T-helper 2 cell treated with Interferon-gamma antibody and Interleukin-4, amounts not matched to agents 5 μg/mL and 100 μg/mL, for 36 hours (primary cell): ENCODE measurements at places on chromosomes 6 and 20.

DNA sequence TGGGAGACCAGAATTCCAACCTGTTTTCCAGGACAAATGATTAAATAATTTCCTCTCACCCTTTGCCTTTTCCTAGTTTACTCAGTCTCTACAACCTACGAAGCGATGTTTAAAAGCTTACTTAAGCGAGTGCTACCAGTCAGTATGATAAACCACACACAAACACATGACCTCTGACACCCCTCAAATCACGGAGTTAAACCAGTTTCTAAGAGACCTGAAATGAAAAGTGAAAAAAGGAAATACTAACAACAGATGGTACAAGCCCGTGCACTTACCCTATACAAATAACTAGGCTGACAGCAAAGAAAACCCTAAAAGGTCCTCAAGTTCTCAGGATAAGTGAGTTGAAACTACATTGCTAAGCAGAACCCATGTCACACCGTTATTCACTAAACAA lies 7.7 kb downstream of the TNFRSF21 start:
- no peak for DNase-seq

DNA sequence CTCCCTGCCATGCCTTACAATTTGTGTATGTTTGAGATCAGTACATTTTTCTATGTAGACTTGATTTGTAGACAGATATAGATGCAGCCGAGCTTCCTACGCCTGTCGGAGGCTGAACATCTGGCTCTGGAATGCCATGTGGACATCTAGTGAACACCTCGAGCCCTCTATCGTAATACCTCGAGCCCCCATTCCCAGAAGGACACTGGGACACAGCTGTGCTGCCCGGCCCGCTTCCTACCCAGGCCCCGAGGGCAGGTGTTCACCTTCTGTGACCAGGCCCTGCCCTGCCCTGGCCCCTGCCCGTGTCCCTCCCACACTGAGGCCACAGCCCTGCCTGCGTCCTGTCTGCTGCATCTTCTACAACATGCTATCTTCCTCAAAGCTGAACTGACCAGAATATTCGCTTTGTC lies 12.9 kb downstream of the RPS6KA2 start:
- DNase-seq: no peak

DNA sequence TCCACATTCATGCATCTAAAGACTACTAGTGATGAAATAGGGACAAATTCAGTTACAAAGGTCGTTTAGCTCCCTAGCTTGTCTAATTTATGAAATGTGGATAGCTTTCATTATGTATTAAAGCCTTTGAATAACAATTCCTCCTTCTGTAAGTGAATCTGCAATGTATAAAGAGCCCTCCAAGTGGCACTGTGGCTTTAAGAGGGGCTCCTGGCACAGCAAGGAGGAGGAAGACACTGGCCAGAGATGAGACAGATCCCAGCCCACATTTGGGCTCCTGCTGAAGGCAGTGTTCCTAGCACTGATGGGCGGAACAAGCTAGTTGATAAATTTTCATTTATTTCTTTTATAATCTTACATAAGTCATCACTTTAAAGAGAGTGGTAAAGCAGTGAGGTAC lies 17.6 kb upstream of the FUCA2 start:
- DNase-seq: no peak

DNA sequence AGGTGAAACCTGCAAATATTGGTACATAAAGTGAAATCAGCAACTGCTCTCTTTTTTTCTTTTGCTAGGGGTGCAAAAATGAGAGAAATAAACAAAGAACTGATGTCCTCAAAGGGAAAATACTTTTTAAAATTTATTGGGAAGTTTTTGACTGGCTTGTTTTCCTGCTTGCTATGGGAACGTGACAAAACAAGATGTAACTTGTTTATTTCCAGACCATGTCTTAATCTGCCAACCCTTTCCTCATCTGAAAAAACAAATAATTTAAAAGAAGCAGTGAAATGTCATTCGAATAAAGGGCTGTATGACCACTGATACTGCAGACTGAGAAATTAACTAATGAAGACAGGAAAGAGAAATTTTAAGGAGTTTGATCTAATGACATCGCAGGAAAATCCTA lies 221.9 kb downstream of the CBLN4 start:
- no peak for DNase-seq

DNA sequence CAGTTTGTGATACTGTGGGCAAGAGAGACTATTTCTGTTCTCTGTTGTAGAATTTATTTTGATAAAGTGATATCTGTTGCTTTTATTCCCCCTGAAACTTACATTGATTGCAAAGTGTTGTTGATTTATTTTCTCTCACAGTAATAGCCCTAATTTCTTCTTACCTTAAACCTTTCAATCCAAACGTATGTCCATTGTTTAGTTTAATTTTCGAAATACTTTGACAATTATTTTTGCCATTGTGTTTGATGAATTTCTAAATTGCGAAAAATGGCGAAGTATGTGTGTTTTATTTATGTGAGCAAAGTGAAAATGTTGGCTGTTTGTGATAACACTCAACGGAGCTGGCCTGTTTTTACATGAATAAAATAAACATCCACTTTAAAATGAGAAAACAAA lies 381 bp upstream of the ZSCAN26 start:
- DNase-seq: no peak

DNA sequence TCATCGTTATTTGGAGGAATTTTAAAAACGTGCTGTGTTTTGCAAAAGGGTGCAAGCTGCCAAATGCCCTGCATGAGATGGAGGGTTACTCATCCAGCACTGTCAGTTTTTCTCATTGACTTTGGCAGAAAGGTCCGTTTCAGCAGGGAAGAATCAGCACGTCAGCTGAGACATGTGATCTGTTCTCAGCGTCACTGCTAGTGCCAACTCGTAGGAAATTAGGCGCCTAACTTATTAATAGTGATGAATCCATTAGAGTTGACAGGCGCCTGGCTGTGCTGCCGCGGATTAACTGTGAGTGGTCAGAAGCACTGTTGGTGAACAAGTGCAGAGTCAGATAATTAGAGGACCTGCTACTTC lies 175.5 kb upstream of the FOXQ1 start:
- DNase-seq: no peak

DNA sequence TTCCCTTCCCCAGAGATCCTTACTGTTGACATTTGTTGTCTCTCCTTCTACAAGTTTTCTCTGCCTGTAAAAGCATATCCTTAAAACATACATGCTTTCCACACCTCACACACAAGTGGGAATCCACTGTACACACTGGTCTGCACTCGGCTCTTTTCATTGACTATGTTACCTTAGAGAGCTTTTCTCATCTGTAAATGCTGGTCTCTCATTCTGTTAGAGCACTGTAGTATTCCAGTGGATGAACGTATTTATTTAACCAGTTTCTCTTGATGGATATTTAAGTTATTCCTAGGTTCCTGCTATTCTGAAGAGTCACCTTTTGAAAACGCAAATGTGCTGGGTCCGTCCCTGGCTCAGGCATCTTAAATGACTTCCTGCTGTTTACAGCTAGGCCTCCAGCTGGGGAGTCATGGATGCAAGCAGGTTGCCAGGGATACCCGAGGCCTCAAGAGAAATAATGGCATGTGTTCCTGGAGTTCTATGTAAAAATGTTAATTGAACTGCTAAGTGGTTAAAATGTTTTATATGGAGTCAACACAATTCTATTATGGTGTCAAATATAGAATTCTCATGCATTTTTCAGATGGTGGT lies 61.1 kb upstream of the TGM3 start:
- DNase-seq: no peak

GRCh38 chr6:81984599-81984998 lies 232.1 kb upstream of the TENT5A start:
- no peak for DNase-seq

GRCh38 chr6:147564556-147564955 lies 56.1 kb downstream of the SAMD5 start:
- no peak for DNase-seq

- DNase-seq: no peak
These were observed 66.0 kb upstream of the UTRN start for GRCh38 chr6:144219056-144219685.
